ENCODE measurements at places on chromosomes 7 and 10.

- no peak for DNase-seq
Observed at GRCh38 chr10:7329219-7329618, 81.6 kb downstream of the SFMBT2 start.

GRCh38 chr10:75592791-75593643 lies 161.6 kb downstream of the LRMDA start:
- no peak for DNase-seq

DNA sequence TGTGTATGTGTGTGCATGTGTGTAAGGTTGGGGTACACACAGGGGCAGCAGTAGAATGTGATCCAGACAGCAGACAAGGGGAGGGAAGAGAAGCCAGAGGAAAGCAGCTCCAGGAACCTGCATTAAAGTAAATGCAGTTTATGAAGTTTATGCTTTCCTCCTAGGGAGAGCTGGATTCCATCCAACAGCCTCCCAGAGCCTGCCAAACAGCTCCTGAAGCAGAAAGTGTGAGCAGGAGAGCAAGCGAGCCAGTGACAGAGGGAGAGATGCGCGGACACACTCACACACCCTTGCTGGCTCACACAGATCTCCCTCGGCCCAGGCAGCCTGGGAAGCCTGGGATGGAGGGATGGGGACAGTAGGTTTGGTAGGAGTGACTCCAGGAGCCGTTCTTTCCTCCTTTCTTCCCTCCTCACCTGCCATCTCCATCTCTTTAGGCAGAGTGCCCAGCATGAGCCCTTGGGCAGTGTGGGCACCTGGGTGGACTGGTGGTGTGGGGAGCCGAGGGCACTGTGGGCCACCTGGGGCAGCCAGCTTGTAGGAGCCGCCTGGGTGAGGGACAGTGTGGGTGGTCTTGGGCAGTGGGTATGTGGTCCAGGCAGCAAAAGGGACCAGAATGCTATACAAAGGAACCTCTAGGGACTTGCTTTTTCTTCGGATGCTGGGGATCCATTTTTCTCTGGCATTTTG lies 46.1 kb downstream of the PAX2 start:
- DNase-seq, result no peak

DNA sequence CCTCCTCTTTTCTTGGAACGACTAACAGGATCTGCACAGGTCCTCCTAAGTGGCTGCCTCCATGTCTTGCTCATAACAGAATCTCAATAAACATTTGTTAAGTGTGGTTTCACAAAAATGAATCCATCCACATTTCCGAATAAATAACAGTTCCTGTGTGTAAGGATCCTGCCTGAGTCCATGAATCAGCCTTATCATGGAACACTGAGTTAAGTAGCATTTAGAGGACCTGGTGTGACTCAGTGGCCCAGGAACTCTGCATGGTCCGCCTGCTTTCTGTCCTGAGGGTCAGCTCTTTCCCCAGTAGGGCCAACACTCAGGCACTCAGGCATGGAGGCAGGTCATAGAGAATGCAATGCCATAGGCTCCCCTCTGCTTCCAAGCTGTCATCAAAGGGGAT lies 15.8 kb upstream of the C10orf90 start:
- no peak for DNase-seq

- DNase-seq, result no peak
Observed at GRCh38 chr7:116574025-116574822, 49.4 kb downstream of the CAV1 start.

GRCh38 chr10:94344522-94345122 lies 18.1 kb downstream of the NOC3L start:
- DNase-seq, result no peak

- no peak for DNase-seq
Observed at GRCh38 chr10:125836746-125837145, 13.4 kb downstream of the BCCIP start.

- no peak for DNase-seq
Observed at GRCh38 chr10:7551289-7551688, 115.5 kb downstream of the ITIH5 start.

GRCh38 chr10:86263209-86263608 lies 103.4 kb downstream of the GRID1 start:
- DNase-seq, result no peak

DNA sequence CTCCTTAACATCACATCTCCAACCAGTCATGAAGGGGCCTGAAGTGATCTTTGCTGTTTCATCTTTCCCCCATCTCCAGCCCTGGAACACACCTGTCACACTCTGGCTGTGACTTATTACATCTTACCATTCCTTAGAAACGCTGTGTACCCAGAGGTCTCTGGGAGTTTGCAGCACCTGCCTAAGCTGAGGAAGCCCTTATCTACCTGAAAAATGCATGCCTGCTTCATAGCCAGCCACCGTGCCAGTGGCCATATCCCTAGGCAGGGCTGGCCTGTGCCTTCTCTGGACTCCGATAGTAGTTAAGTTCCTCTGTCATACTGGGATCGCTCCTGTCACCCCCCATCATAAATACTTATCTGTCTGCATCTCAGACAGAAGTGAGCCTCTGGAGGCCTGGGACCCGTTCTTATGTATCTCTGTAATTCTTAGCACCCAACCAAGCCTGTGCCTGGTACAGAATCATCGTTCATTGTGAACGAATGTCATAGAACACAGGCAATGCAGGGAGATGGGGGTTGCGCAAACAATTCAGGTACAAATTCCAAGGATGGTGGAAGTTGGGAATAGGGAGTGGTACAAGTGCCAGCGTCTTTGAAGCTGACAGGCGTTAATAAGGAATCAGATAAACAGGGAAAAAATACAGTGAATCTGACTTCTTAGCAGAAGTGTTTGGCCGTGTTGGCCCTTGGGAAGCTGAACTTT lies 254.6 kb downstream of the CAMK1D start:
- no peak for DNase-seq

DNA sequence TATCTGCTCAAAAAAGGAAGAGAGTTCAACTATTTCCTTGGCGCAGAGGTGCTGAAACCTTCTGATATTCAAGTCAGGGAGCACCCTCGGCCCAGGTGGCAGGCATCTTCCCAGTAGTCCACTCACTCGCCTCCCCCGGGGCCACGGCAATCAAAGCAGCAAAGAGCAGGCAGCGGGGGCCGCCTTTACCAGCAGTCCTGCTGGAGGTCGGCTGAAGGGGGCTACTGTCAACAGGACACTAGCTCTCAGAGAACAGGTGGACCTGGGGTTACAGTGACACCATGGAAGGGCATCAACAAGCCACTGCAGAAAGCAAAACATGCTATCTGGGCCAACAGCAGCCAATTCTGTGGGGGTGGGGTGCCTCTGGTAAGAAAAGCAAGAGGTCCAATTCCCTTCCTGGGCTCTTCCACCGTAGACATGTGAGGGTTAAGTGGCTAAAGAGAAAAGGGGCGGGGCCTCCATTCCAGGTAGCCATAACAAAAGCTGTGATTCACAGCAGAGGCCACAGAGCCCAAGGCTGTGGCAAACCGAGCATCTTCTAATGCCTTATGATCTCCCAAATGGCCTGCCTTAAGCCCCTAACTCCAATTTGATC lies 9.4 kb downstream of the FZD9 start:
- DNase-seq, result no peak

DNA sequence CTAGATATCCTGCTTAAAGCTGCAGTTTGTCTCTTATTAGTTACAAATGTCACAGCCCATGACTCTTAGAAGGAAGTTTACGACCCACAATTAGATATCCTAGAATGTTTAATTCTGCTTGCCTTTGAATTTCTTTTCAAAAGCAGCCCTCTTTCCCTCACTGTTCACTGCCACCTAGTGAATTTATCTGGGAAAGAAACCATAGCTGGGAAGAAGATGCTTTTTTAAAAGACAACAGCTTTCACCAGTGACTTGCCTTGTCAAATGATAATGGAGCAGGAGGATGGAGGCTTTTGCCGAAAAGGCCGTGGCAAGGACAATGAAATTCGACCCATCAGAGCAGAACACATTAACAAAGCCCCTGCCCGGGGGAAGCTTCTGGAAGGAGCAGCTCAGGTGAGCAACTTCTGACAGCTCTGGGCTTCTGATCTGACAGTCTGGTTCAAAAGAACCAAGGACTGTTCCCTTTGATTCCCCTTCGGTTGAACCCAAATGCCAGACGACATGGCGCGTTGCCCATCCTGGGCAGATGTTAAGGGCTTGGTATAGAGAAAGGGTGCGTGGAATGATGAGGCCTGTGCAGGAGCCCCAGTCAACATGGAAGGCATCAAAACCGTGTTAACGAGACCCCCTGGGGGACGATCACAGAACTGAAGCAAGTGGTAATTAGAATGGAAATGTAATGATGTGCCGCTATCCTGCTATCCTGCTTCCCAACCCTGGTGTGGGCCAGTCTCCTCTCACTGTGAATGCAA lies 236.8 kb downstream of the FRMD4A start:
- no peak for DNase-seq

GRCh38 chr7:104552102-104552501 lies 223.7 kb downstream of the LHFPL3 start:
- DNase-seq, result peak; percentile 4

DNA sequence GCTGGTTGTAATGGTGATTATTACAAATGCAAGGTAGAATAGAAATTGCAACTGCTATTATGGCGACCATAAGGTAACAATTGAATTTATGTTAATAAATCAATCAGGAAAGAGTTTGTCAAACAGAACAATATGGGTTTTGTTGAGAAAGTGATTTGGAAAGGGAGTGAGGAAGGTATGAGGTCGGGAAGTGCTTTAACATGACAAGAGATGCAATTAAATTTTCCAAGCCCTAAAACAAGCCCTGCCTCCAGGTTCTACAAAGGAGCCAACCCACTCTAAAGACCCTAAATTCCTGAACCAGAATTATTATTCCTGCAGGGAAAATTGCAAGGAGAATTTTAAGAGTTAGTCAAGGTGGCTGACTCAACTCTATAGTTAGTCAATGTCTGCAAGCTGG lies 363.7 kb downstream of the BMPER start:
- no peak for DNase-seq

DNA sequence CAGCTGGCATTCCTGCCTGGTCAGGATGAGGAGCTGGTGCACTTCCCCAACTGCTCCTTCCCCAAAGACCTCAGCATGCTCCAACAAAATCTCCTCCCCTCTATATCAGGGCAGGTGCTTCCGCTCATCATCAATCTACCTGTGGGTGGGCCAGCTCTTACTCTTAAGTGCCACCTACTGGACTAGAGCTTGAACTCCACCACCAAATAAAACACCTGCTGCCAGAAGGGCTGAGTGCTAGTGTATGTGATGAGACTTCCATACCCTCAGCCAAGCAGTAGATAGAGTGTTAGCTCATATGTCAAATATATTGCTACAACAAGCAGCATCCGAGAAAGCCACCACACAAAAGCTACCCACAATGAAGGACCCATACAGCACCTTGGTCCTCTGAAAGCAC lies 264.3 kb downstream of the RNLS start:
- no peak for DNase-seq

DNA sequence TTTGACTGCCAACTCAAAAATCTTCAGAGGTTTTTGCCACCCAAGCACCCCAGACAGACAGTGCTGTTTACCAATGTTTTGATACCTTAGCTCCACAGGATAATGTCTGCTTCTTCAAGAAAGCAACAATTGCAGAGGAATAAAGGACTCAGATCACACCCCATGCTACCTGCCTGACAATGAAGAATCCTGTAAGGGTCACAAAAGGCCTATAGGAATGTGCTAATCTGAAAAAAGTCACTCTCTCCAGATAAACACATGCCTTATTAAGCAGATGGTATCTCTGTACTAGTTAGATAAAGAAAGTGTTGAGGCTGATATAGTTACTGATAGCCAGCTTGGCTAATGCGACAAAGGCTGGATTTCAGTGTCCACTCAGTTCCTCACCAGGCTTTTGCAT lies 1076.7 kb upstream of the SORCS1 start:
- no peak for DNase-seq

DNA sequence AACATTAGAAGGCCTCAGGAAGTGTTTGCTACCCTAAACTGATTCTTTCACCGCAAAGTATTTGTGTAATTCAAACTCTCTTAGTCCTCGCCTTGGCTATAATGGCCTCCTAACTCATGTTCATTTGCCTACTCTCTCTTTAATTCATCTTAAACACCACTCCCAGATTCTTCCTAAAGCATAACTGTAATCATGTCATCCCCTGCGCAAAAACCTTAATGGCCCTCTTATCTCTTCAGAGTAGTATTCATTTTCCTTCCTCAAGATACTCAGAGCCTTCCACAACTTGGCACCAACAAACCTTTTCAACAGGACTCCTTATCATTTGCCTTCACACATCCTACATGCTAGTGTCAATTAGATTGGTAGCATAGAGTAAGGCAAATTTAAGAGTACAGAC lies 42.9 kb downstream of the CSTF2T start:
- no peak for DNase-seq

- no peak for DNase-seq
Observed at GRCh38 chr7:152897401-152897800, 137.8 kb downstream of the ACTR3B start.

DNA sequence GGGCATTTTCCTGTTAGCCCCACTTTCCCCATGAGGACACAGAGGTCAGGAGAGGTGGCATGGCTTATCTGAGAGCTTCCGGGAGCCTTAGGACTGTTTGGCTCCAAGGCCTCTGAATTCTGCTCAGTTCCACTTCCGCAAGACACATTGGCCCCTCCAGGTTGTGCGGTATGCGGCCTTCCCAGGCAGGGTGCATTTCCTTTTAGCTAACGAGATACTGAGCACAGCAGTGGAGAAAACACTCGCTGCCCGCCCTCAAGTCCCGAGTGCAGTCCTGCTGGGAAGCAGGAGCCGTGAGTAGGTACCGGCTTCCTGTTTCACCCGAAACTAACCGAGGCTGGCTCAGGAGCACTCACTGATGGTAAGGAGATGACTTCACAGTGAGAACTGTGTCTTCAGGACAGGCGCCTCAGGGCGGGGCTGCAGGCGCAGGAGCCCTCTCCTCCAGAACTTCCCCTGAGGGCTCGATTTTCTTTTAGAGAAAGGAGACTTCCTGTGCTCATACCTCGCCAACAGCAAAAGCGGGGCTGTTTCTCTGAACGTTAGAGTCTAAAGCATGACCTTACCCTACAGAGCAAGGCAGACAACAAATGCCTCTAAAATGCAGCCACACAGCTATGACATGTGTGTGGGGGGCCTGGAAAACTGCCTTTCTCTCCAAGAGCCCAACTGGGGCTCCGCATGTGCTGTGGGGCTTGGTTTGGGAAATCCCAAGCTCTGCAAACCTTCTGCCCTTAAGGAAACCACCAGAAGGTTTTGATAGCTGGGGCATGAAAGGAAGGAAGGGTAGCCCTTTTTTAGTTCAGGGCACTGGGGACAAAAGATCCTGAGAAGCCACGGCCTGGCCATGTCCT lies 25.9 kb downstream of the RGS10 start:
- DNase-seq, result peak; percentile 71
